Stimulated activated CD4-positive, alpha-beta T cell treated with anti-CD3 and anti-CD28 coated beads, Interleukin-1b, Interleukin-23, amount 100 ng/mL, for 1 hour (primary cell): ENCODE measurements at places on chromosomes 5 and 9.

- DNase-seq = no peak
These were observed 22.0 kb upstream of the ARHGEF28 start for GRCh38 chr5:73603998-73604397.

DNA sequence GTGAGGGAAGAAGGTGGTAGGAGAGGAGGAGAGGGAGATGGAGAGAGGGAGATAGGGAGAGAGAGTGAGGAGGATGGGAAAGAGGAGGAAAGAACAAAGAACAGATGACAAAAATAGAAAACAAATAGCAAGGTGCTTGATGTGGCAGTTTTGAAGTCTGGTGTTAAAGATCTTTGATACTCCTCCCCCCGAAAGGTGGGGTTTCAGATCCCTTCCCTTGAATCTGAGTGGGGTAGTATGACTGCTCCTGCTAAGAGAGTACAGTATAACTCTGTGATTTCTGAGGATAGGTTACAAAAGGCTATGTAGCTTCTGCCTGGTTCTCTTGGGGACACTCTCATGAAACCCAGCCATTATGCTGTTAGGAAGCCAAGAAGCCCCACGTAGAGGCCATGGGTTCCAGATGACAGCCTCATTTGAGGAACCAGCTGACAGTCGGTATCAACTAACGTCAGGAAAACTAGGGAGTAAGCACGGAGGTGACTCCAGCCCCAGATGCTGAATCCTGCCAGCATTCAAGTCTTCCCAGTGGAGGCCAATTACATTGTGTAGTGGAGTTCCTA is 102.1 kb downstream of the FANCC start:
- no peak for DNase-seq

DNA sequence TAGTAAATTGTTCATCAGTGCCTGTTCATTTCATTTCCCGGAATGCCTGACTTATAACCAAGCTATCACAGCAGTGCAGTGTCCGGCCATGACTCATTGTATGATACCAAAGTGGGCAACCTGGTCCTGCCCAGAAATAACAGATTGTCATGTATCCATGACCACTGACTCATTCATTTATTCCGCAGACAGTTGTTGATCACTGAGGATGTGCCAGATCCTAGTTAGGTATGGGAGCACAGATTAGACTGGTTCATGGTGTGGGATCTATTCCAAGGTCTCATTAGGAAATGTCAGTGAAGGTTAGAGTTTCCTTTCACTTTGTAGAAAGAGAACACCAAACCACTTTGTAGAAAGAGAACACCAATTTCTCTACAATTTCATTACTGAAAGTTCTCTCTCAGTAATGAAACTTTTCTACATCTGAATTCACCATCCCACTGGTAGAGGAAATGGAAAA is 8.7 kb downstream of the NREP start:
- DNase-seq = no peak

DNA sequence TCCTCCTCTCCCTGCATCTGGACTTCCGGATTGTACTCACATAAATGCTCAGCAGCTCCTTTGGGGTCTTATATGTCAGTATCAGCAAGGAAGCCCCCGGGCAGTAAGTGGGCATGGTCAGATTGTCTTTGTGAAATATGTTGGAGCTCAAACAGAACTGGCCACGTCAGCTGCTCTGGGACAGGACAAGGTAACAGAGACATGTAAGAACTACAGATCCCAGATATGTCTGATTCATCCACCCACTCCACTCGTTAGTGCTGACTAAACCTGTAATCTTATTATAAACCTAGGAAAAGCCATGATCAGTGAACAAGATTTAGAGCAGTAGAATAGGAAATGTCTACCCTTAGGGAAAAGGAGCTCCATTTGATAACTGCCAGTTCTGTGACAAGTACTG is 561.8 kb downstream of the CETN3 start:
- DNase-seq = no peak

DNA sequence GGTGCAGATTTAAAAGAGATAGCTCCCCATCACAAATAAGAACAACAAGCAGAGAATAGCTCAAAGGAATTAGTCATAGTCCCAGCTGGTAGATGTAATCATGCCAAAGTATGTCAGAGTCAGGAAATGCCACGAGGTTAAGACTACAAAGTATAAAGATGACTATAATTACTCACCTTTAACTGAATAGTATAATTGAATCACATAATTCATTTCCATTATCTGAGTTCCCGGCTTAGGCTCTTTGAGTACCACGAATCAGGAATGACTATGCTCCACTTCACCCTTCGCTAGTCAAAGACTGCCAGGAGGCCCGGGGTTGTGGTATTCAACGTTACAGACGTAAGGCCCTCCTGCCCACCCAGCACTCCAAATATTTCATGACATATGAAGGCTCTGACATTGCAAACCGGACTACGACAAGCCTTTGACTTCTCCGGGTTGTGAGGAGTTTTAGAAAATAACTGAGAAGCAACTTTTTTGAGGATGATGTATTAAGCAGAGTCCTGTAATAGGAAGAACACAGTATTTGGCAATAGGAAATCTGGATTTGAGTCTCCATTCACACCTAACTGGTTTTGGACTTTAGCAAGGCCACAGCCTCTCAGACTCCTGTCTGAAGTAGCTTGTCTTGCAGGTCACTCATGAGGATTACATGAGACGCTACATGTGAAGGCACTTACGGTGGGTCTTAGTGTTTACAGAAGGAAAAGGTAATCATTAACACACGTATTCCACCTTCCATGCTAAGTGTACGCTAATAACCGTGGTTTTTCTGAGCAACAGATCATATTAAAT is 64.6 kb downstream of the ENC1 start:
- no peak for DNase-seq

GRCh38 chr9:126569036-126569435 is 44.7 kb upstream of the LMX1B start:
- DNase-seq = no peak

GRCh38 chr9:124321416-124321815 is 63.7 kb downstream of the NEK6 start:
- DNase-seq = no peak

GRCh38 chr9:23821375-23822181 is 4.5 kb downstream of the ELAVL2 start:
- DNase-seq = no peak

DNA sequence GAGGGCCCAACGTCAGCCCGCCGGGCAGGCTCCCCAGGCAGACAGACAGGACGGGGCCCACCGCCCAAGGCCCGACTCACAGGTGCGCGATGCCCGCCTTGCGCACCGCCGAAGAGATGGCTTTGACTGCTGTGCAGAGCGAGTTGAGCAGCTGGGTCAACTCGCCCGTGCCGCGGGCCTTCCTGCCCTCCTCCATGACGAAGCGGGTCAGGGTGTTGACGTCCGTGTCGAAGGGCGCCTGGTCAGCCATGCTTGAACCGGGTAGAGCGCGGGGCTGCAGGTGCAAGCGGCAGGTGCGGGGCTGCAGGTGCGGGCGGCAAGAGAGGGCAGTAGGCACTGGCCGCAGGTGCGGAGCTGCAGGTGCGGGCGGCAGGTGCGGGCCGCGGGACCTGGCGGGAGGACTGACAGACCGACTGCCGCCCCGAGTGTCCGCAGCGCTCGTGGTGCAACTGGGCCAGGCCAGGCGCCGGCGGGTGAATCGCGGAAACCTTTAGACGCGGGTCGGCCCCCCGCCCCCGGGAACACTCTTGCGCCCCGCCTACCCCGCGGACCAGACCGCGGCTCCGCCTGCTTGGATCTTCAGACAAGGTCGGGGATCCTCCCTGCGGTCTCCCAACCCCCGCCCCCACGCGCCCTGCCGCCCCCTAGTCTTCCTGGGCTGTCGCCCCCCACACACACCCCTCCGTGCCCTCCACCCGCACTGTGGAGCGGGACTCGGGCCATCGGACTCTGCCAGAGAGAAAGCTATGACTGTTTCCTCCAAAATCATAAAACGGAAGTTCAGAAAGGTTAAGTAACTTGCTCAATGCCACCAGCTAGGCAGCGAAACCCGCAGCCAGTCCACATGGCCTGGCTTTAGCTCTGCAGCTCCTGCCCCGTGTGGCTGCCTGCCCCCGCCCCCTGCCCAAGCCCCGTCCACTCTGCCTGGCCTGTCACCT is at the start of gene FBP1:
Gene FBP1, minus strand, starts transcription at position 458 of the 938 bp plus-strand sequence. Its CDS starts 208 bp downstream, at position 250.
- DNase-seq = peak; percentile 4

DNA sequence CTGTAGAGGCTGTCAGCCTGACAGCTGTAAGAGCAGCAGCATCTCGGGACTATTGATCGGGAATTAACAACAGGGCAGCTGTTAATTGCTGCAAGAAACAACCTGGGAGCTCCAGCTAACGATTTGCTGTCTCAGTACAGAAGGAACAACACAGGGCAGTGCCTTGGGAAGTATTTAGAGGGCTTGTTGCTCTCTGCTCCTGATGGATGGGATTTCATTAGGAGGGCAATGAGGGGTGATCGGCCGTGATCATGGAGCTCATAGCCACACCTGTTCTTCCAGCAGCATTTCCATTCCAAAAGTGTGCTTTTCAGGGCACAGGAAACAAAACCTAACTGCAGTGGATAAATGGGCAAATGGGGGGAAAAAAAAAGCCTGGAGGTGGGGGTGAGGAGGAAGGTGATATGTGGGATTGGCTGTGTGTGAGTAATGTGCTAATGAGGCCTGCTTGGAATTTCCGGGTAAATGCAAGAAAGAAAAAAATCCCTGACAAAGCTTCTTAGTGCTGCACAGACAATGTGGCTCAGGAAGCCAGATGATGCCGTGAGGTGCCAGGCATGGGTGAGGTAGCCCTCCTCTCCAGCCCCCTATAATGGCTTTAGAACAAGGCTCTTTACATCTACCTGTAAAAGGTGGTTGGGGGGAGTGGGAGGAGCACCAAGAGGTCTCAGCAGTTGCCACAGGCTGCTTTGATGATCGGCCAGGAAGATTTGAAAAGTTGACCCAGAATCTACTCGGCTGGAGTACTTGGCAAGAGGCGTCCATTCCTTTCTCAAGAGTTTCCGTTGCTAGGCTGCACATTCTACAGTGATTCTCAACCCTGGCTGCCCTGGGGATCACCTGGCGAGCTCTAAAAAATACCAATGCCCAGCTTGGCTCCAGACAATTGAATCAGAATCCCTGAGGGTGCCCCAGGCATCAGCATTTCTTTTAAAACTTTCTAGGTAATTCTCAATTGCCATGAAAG is 139.5 kb upstream of the KLF9 start:
- DNase-seq = no peak

- DNase-seq = no peak
These were observed 33.5 kb upstream of the LPCAT1 start for GRCh38 chr5:1557114-1557873.

GRCh38 chr5:160419458-160420330 is 813 bp upstream of the SLU7 start:
- no peak for DNase-seq

- peak; percentile 8 for DNase-seq
These were observed 46.3 kb upstream of the GGTA1 start for GRCh38 chr9:121545875-121546423.

DNA sequence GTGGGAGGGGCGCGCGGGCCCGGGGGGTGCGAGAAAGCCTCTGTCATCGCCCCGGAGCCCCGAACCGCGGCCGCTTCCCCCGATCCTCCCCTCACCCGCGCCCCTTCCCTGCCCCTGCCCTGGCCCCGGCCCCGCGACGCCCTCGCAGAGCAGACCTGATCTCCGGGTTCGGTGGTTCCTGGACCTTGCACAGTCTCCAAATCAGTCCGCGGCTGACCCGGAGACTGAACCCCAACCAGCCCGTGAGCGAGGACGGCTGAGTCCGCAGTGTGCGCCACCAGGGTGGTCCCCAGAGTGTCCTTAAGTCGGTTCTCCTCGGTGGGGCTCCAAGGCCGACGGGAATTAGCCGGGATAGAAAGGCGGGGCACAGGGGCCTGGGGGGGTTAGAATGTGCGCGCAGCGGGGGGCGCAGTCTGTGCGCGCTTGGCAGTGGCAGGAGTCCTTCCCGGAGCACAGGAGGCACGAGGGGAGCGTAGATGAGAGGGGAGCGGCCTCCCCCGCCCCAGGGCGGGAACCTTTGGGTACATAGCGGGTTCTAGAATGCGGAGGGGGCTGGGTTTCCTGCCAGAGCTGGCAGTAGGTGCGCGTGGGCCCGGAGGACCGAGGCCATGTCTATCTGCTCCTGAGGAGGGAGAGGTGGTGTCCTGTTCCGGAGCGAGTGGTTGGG is 779 bp downstream of the PKN3 start:
- no peak for DNase-seq

DNA sequence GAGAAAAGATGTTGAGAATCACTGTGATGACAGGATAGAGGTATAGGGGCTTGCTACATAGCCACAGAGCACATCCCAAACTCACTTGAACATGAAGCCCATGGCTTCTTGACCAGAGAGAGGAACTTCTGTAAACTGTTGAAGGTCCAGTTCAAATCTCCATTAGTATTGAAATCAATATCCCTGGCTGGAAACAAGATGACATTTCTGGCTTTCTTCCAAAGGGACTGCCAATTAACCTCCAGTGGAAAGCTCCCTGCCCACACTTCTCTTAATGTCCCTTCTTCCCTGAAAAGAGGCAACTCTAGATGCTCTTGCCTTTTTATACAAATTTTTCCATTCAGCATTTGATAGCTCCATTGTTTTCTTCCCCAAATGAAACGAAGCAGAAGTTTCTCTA is 612.1 kb downstream of the EBF1 start:
- no peak for DNase-seq

GRCh38 chr5:106097340-106097739 is 1573.4 kb downstream of the EFNA5 start:
- no peak for DNase-seq

- no peak for DNase-seq
These were observed 5.1 kb downstream of the NFIB start for GRCh38 chr9:14308853-14309145.

DNA sequence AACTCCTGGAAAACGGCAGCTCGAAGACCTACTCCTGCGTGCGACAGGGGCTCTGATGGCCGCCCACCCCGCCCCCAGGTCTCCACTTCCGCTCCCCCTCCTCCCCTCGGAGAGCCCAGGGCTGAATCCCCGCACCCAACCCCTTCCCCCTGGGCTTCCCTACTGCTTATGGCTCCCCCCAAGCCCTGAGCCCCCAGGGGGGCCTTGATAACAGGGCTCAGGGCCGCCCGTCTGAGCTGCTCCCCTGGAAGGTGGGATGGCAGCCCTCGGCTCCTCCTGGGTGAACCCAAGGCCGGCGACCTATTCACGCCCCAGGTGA is 30.4 kb downstream of the GLT6D1 start:
- DNase-seq = no peak

GRCh38 chr9:4567601-4568000 is 77.3 kb downstream of the SLC1A1 start:
- DNase-seq = no peak

DNA sequence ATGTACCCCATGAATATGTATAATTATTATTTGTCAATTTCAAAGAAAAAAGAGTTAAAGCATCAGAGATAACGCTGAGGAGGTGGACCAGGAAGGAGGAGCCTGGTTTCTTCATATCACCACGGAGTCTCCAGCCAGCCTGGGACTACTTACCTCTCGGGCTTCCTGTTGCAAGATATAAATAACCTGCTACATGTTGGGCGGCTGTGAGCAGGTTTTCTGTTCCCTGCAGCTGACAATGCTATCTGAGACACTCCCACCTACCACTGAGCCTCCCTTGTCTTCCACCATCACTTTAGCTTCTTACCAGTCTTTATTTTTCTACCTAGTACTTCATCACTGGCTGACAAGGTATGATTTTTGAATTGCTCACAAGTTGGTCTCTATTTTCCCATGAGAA is 102.7 kb upstream of the CPEB4 start:
- DNase-seq = no peak
